ENCODE measurements at places on chromosomes 16 and 17.
A peak's percentile ranks its signal among the peaks of the same experiment; 100 is the strongest.

DNA sequence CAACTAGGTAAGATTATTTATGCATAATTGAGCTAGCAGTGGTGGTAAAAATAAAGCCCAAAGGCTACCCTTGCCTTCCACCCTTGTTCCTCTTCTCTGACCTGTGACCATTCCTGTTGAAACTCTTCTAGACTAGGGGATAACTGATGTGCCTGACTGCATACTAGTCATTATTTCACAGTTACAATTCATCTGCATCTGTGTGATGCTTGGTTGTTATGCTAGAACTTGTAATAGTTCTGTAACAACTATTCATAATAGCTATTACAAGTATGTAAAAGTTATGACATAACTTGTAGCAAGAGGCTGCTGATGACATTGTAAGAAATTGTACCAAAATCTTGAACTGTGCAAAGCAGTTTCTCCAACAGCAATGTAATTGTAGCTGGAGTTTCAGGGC lies 2.4 kb upstream of the VAC14 start:
- no peak for DNase-seq

- peak; percentile 45 for DNase-seq
Observed at GRCh38 chr17:74737299-74738050, 419 bp downstream of the RAB37 start.

- no peak for DNase-seq
Observed at GRCh38 chr16:6281994-6282393, 1050.7 kb upstream of the RBFOX1 start.

DNA sequence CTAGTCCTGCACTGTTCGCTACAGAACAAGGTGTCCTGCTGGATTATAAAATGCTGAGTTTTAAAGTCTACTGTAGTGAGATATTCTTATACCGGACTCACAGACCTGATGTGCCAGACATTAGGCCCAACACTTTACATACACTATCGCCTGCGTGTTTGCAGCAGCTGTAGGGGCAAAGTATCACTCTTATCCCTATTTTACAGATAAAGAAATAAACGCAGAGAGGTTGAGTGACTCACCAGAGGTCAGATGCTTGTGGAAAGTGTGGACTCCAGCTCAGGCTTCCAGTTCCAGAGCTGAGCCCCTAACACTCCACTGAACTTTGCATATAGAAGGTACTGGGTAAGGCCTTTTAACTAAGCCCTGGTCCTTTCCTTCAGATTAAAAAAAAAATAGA lies 47.4 kb downstream of the PLXDC1 start:
- DNase-seq: no peak

GRCh38 chr16:71499775-71500364 lies 10.7 kb upstream of the ZNF19 start:
- DNase-seq: no peak

DNA sequence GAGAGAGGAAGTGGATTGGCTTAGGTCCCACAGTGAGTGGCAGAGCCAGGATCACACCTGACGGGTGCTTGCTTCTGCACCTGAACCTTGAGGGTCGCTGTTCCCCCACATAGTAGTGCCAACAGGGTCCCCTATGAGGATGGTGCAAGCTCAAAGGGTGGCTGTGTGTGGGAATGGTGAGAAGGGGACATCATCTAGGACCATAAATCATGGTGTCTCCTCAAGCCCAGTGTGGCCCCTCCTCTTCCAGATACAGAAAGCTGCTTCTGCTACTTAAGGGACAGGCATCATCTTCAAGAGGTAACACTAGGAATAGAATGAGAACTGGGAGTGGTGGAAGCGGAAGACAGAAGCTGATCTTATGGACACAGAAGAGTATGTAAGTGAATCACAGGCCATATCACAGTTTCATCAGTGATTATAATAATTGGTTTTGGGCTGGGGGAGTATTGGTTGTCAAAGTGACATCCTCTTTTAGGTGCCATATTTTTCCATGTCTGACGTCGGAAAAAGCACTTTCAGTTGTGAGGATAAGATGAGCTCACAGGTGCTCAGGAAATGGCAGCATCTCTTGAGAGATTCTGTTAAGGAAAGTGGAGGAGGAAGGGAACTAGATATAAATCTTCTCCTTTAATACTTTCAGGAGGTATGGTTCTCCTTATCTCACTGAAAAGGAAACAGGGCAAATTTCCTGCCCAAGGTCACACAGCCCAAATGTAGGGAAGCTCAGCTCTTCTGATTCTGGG lies 83.2 kb upstream of the HNF1B start:
- DNase-seq: no peak

GRCh38 chr17:58010067-58010799 lies 3.2 kb upstream of the SRSF1 start:
- no peak for DNase-seq

- DNase-seq: no peak
Observed at GRCh38 chr17:74831444-74832146, 28.1 kb downstream of the GRIN2C start.

- DNase-seq: no peak
Observed at GRCh38 chr17:3889325-3890012, 3.4 kb downstream of the CAMKK1 start.

DNA sequence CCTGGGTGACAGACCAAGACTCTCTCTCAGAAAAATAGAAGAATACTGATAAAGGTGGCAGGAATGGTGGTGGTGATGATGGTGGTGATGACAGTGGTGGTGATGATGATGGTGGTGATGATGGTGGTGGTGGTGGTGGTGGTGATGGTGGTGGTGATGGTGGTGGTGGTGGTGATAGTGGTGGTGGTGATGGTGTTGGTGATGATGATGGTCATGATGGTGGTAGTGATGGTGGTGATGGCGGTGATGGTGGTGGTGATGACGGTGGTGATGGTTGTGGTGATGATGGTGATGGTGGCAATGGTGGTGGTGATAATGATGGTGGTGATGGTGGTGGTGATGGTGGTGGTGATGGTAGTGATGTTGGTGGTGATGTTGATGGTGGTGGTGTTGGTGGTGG lies 18.0 kb upstream of the CIITA start:
- no peak for DNase-seq

DNA sequence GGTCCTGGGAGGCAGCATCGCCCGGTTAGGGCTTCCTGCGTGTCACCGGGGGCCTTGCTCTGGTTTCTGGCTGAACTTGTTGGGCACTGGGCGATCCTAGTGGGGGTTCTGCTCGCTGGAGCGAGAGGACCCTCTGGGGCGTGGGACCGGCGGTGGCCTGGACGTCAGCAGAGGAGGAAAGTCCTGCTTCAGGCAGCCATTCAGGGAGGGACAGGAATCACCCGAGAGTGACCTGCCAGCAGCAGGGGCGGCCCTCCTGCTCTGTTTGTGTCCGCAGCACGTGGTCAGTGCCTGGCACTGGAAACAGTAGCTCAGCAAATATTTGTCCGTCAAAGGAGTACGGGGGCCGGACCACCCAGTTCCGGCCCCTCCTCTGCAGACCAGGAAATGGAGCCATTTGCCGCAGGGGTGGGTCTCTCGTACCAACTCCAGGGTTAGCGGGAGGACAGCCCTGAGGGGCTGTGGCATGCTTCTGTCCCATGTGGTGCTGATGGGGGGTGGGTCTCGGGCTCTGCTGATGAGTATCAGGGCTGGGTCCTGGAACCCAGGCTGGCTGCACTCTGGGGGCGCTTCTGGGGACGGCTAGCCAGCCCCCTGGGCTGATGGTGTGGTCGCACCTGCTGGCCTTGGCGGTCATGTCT lies 48.3 kb downstream of the BAIAP2 start:
- no peak for DNase-seq

DNA sequence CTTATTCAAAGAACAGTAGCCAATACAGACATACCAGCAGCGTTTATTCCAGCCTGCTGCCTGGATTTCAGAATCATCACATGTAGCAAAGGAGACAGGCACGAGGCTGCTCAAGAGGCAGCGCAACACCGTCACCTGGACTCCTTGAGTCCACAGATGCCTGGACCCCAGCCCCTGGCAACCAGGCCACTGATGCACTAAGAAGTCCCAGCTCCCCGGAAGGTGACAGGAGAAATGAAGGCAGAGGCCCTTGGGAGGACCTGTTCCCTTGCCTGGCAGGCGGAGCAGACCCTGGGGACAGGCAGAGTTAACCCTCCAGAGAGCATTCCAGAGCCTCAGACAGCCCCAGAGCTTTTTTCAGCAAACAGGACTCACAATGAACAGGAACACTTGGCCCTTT lies 16.5 kb downstream of the SMIM5 start:
- no peak for DNase-seq

GRCh38 chr17:29090750-29091605 lies 48.0 kb downstream of the PIPOX start:
- DNase-seq: no peak

GRCh38 chr17:70767102-70767701 lies 597.9 kb downstream of the KCNJ2 start:
- no peak for DNase-seq

DNA sequence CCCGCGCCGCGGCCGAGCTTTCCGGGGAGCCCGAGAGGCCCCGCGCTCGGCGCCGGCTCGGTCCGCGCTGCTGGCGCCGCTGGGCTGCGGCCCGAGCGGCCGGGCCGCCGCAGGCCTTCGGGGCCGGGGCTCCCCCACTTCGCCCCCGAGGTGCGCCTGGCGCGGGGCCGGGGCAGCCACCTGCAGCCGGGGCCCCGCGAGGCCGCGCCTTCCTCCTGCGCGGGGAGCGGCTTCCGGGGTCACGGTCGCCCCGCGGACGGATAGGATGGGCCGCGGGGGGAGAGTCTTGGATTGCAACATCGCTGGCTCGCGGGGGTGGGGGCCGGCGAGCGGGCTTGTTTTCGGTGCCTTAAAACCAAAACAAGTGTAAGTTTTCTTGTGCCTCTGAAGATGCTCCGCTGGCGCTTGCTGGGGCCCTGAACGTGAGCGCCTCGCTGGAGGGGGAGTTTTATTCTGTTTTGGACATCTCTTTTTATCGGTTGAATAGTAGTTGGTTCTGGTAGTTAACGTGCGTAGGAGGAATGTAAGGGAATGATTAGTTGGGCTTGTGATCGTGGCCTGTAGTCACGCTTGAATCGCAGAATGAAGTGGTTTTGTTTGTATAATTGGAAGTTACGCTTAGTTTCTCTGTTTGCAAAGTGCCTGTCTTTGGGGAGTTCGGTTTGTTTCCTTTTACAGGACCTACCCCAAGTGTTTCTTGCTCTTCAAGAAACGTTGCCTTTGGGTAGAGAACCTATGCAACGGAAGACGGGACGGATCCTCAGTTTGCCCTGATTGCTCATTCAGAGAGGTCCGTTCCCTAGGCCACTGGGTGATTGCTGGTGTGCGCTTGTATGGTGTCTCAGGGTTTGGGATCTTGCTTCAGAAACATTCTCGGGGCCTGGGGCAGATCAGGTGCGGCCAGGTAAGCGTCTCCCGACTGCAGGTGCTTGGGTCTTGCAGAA lies 724 bp downstream of the UBE2I start:
- DNase-seq: peak; percentile 52

- no peak for DNase-seq
Observed at GRCh38 chr17:72498364-72499210, 377.8 kb downstream of the SOX9 start.

GRCh38 chr16:85392756-85393673 lies 220.1 kb upstream of the GSE1 start:
- no peak for DNase-seq

GRCh38 chr16:35184356-35184870 lies 1725.0 kb downstream of the TP53TG3F start:
- DNase-seq: no peak

DNA sequence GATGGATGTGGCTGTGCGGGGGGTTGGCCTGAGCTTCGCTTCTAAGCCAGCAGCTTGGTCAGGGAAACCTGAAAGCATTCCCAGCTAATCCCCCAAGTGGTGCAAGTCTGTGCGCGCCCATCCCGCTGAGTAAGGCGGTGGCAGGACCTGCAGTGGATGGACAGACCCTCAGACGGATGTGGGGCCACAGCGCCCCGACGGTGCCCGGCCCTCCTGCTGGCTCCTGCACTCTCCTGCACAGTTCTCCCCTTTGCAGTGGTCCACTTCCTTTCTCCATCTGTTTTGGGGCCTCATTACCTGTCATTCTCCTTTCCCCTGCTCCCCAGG lies 2.3 kb downstream of the ATP2A1 start:
- DNase-seq: no peak
